ENCODE measurements at places on chromosomes 7 and 10.

- DNase-seq, result no peak
These were observed 8.1 kb downstream of the ABHD11 start for GRCh38 chr7:73730485-73730884.

DNA sequence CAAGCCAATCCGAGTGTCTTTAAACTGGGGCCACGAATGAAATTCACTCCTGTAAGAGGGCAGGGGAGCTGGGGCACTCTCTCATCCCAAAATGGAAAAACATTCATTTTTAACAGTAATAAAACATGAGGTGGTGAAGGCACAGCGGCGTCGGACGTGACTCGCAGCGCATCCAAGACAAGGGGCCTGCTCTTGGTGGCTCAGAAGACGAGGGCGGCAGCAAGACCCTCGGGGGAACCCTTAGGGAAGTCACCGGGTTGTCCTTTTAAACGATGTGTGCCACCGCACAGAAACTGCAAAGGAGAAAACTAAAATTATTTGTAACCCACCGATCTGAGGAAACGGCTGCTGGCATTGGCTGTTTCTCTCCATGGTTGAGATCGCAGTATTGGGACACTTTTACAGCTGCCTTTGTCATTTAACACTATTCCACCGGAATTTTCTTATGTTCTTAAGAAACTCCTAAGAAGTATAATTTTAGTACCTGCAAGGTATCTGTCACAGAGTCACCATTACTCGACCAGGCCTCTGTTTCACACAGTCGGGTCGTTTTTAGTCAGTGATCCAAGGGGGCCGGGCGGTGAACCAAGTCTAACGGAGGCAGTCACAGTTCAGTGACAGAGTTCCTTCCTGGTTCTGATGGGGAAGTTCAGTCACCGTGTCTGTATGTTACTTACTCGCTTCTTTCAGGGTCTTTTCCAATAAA lies 159.3 kb downstream of the PTPRN2 start:
- no peak for DNase-seq

DNA sequence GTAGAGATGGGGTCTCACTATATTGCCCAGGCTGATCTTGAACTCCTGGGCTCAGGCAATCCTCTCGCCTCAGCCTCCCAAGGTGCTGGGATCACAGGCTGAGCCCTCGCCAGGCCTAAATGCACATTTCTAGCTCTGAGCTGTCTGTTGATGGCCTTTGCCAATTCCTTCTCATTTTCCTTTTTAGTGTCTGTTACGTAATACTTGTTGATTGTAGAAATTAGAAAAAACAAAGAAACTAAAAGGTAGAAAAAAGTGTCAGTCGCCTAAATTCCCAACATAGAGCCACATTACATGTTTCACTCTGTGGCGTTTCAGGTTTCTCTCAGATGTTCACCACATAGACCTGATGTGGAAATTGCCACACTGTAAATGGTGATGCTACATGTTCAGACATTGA lies 44.0 kb upstream of the RASGEF1A start:
- DNase-seq, result no peak

- no peak for DNase-seq
These were observed 10.4 kb upstream of the FGFR2 start for GRCh38 chr10:121608469-121609190.

GRCh38 chr10:43071865-43072650 lies 4.8 kb upstream of the RET start:
- DNase-seq, result no peak

- DNase-seq, result peak; percentile 33
These were observed 863 bp downstream of the ST8SIA6 start for GRCh38 chr10:17453373-17454091.

GRCh38 chr7:131931370-131931769 lies 374.9 kb upstream of the PODXL start:
- no peak for DNase-seq

- DNase-seq, result no peak
These were observed at the start of gene FGFR2 for GRCh38 chr10:121598263-121599249. Gene FGFR2, minus strand, starts transcription at chr10:121598444. Its CDS starts 4,627 bp downstream, at chr10:121593817.

DNA sequence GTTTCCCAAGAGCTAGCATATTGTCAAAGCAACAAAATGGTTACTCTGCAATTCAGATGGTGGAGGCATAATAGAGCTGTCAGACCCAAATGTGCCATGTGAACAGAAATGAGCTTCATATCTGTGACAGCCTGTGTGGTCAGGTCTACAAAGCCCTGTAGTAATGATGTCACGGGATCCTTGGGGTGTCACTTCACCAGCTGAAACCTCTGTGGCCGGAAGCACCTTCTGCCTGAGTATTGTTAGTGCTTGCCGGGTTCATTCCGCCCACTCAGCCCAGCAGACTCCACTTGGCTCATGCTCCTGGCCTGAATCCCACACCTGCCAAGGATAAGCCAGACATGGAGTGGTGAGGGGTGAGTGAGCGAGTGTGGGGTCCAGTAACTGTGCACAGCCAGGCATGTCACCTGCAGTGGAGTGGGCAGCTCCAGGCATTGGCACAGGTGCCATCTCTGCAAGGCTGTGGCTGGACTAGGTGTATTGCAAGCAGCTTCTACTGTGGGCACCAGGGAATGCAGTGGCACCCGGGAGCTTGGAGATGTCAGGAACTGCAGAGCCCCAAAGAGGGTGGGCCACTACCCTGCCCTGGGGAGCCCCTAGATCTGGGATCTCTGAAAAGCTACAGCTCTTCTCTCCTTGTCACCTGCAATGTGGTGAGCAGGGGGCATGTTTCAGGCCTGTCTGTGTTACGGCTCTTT lies 341.9 kb upstream of the CHRM2 start:
- DNase-seq, result no peak

GRCh38 chr10:129323879-129324278 lies 143.2 kb upstream of the MGMT start:
- no peak for DNase-seq

DNA sequence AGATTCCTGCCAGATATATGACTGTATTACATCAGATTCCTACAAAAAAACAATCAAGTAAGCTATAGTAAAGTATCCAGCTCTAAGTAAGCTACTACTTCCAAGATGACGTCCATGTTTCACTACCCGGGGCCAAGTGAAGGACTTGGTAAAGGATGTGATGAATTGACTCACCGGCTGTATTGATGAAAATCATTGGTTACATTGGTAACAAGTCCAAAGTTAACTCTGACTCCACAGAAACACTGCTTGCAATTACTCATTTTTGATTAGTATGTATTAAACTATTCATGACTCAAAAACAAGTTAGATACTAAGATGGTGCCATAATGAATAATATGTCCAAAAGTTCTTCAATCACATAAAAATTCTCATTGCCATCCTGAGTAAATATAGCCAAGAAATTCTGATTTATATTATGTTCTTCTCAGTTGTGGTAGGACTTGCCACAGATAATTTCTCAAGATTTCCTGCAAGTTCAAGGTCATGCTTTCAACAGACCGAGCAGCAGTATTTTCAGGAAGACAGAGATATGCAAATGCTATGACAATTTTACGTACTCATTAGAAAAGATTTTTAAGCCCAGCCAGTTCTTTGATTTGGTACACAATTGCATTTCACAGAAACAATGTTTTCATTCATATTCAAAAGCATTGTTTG lies 12.6 kb upstream of the DNAJC1 start:
- no peak for DNase-seq

Measured in CD4-positive, alpha-beta T cell treated with Interleukin-17A for 1 hour (primary cell).